Lower leg skin (tissue), 4 donors: ENCODE measurements at places on chromosomes 3 and 15.

- no peak for DNase-seq
These were observed 335.9 kb downstream of the LPP start for GRCh38 chr3:188489639-188490405.

- no peak for DNase-seq
These were observed 19.7 kb downstream of the MGLL start for GRCh38 chr3:127802606-127803005.

DNA sequence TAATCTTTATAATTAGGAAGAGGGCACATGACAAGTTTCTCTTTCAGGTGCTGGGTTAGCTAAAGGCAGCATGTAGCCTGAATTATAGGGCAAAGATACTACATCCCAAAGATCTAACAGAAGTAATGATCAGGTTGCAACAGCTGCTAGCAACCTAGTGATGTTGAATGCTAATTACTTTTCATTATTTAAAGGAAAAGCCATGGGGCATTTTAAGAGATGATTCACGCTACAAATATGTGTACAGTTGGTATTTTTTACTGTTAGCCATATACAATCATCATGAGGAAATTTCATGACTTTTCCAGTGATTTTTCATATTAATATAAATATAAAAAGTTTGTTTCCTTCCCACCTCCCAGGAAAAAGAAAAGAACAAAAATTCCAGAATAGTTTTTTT lies 43.0 kb downstream of the NEK10 start:
- no peak for DNase-seq

- DNase-seq, result no peak
These were observed 173.6 kb downstream of the KLHL25 start for GRCh38 chr15:85621094-85621493.

DNA sequence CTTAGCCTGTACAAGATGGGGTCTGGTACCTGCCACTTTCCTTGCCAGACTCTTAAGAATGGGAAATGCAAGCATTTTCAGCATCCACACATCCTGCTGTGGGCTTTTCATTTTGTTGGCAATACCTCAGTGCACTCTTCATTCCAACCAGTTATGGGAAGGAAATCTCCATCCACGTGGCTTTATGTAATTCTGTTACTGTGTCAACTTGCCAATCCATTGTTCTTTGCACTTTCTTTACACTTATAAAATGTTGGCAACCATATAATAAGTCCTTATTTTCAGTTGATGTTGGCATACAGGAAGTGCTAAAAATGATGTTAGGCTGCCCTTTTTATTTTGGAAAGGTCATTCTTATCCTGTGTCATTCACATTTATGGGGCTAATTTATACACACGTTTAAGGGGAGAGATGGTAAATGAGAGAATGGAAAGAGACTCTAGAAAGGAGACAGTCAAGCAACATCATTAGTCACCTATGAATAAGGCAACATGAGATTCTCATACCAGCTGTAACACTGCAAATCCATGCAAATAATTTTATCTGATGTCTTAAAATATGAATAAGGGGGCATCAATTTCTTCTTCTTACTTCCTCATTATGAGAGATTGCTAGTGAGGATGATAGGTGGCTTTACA lies 238.7 kb downstream of the CHST2 start:
- no peak for DNase-seq

- no peak for DNase-seq
These were observed 46.9 kb downstream of the NOX5 start for GRCh38 chr15:69061414-69061842.

DNA sequence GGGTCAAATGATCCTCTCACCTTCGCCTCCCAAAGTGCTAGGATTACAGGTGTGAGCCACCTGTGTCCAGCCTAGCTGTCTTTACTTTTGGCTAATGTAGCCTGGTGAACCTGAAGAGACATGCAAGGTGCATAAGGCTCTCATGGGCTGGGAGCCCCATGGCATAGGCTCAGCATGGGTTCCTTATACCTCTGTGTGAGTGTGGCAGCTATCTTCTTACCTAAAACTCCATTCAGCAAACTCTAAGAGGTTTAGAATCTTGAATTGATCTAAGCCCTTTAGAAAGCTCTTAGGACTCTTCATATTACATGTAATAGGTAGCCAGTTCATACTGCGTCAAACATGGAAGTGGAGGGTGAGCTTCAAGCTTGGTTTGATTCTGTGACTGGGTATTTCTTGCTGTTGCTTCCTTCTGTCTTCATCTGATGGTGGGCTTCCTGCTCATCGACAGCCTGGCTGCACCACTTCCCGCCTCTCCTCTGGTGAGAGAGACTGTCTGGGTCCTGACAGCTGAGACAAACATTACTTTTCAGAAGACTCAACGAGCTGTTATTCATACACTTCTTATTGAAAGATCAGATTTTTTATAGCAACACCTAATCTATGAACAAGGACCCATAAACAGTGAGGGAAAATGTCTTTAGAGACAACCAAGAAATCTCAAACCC lies 19.2 kb upstream of the TKT start:
- no peak for DNase-seq

- DNase-seq, result no peak
These were observed 10.4 kb downstream of the KBTBD12 start for GRCh38 chr3:127925384-127925783.

DNA sequence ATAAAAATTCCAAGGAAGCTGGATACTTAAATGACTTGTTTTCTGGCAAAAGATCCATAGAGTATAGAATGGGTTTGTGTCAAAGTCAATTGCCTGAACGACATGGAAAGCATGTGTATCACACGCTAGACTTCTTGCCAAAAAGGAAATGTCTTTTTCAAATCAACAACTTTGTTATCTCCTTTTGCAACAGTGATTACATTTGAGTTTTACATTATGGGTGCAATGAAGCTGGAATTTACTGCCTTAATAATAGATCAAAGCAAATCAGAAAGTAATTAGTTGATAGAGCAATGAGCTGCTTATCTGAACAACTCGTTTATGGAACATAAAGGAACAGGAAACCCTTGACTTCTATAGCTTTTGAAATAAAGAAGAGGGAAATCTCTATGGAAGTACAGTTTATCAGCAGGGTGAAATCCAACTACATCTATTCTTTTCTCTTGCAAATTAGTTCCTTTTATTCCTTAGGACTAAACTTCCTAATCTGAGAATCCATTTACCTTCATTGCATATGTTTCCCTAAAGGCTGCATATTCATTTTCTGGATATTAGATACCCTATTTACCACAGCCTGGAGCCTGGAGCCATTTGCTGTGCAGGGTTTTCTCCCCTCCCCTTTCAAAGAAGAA lies 415.1 kb upstream of the NECTIN3 start:
- no peak for DNase-seq

GRCh38 chr3:134366928-134367811 lies 7.1 kb downstream of the AMOTL2 start:
- DNase-seq, result no peak

DNA sequence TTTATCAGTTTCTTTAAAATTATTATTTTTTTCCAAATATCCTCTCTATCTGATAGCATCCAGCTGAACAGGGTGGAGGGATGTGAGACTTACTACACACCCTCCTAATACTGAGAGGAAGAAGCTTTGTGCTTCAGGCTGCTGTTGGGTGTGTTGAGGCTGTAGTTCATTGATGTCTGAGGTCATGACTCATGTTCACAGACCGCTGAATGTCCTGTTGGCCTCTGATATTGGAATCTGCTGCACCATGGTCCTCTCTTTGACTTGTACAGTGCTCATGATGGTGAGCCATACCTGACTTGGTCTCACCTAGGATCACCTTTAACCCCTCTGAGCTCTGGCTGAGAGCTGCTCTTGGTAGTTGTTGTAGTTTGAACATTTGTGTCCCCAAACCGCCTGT lies 302.9 kb downstream of the SATB1 start:
- DNase-seq, result no peak

- DNase-seq, result no peak
These were observed 38.4 kb downstream of the SLMAP start for GRCh38 chr3:57794501-57794900.

DNA sequence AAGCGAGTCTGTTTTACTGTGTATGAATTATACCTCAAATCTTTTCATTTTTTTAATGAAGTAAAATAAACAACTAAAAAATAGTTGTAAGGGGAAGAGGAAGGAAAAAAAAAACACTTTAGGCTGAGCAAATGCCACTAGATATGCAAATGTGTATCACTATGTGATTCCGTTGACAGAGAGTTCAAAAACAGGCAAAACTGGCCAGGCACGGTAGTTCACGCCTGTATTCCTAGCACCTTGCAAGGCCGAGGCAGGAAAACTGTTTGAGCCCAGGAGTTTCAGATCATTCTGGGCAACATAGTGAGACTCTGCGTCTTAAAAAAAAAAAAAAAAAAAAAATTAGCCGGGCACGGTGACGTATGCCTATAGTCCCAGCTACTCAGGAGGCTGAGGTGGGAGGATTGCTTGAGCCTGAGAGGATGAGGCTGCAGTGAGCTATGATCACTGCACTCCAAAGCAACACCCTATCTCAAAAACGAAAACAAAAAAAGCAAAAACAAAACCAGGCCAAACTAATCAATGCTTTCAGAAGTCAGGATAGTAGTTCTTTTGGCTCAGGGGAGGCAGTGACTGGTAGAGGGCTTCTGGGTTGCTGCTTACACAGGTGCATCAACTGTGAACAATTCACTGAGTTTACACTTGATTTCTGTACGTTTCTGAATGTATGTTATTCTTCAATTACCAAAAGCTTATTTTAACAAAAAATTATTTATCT lies 7.4 kb downstream of the PRC1 start:
- DNase-seq, result no peak

- peak; percentile 92 for DNase-seq
These were observed 4.5 kb upstream of the GATA2 start for GRCh38 chr3:128497305-128498126.

- DNase-seq, result no peak
These were observed 459.2 kb upstream of the ARRDC4 start for GRCh38 chr15:97501291-97501690.

GRCh38 chr3:18666655-18667054 lies 241.5 kb upstream of the SATB1 start:
- DNase-seq, result no peak

DNA sequence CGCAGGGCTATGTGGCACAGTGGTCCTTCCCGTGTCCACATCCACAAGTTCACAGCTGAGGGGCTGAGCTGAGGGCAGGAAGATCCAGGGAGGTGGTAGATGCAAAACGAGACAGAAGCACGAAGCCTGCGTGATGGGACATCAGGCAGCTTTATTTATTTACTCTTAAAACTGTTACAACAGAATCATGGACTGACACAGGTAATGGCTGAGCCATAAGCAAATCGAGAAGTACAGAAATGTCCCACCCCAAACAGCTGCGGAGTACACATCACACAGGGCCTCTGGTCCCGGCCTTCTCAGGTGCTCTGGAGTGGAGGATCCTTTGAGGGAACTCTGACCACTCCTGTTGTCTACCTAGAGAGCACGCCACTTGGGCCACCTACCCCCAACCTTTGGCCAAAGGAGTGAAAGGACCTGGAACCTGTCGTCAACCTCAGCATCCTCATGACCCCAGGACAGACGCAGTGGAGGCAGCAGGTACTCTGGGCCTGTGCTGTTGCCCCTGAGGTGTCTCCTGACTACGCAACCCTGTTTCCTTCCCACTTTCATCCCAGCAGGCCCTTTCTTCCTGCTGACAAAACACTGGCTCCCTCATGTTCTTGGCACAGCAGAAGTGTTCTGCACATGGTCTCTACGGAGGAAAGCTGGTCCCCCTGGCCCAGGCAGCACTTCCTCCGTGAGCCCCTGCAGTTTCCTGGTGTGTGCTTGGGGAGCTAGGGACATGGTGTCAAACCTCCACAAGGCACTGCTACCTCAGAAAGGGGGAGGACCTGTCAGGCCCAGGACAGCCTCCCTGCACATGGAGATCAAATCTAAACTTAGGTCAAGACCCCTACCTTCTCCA lies 47.8 kb downstream of the DHX30 start:
- DNase-seq, result no peak

DNA sequence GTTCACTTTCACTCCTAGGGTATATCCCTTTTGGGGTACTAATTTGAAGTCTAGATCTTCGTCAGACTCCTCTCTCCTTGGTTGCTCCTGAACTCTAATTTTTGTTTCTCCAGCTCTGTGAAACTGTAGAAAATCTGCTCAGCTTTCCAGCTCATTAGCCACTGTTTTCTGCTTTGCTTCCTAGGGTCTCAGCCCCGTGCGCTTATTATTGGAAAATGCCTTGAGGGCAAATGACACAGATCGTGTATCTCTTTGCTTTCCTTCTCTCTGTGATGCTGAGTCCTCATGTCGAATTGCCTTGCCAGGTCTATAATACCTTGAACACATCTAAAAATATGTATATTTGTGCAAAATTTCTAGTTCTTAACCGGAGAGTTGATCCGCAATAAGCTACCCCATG lies 731.1 kb downstream of the EDEM1 start:
- no peak for DNase-seq

- no peak for DNase-seq
These were observed 19.2 kb downstream of the KLF13 start for GRCh38 chr15:31345606-31346366.

DNA sequence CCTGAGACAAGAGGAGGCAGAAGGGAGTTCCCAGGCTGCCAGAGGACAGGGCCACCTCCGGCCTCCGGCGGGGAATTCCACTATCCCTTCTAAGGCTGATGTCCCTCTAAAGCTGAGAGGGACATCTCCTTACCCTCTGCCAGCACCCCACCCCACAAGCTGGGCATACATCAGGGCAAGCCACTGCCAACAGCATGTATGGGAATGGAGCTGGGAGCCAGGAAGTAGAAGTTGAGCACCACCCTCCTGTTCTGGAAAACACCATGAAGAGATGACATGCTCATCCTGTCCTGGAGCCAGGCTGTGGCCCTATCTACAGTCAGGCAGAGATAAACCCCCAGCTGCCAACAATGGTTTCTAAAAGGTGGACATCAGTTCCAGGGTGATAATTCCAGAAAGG lies 7.1 kb downstream of the PLCD1 start:
- DNase-seq, result no peak

DNA sequence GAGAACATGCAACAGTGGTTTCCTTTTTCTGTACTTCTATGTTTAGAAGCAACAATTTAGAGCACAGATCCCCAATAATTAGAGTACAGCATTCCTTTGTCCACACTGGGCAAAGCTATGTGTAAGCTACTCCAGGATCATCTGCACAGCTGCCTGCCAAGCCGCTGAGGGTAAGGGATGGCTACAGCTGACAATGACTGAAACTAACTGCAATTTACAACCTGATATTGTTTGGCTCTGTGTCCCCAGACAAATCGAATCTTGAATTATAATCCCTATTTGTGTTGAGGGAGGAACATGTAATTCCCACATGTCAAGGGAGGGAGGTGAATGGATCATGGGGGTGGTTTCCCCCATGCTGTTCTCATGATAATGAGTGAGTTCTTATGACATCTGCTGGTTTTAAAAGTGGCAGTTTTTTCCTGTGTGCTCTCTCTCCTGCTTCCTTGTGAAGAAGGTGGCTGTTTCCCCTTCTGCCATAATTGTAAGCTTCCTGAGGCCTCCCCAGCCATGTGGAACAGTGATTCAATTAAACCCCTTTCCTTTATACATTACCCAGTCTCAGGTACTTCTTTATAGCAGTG lies 54.8 kb upstream of the TNFSF10 start:
- DNase-seq, result no peak

GRCh38 chr15:39585871-39586301 lies 5.0 kb downstream of the THBS1 start:
- DNase-seq, result no peak

DNA sequence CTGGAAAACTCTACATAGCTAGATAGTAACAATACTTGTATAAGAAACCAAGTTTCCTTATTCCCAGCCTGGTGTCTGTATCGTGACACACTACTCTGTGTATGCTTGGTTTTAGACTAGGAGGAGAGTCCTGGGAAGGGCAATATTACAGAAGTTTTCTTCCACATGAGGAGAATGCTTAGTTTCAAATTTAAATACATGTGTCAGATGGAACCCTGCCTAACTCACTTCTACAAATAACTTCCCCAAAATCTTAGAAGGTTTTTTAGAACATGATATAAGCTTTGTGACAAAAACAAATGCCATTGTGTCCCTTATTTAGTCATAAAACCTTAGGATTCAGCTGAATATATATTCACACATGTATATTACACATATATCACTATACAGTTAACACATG lies 7.2 kb upstream of the IL20RB start:
- DNase-seq, result no peak
